ENCODE measurements at places on chromosomes 11 and 22. TPM values are rescaled to one million over a fixed set of nuclear protein-coding genes. Genes with fewer than 3 reads are reported as not detected.
A peak's percentile ranks its signal among the peaks of the same experiment; 100 is the strongest.

- no peaks in the 10 kb centered on the region for H3K4me1 ChIP-seq
- DNase-seq: no peak
- H3K36me3 ChIP-seq: no peaks in the 10 kb centered on the region
- no peak overlapping the region for H3K27ac ChIP-seq
- H3K27me3 ChIP-seq: peaks cover 9% of the 10 kb centered on the region
Observed at GRCh38 chr11:125272821-125273220, 108.3 kb downstream of the PKNOX2 start.

GRCh38 chr11:119919656-119920055, 190.7 kb upstream of the NECTIN1 start:
- no peak overlapping the region for H3K4me3 ChIP-seq
- H3K4me1 ChIP-seq: no peaks in the 10 kb centered on the region
- DNase-seq: no peak
- H3K27me3 ChIP-seq: peaks cover 11% of the 10 kb centered on the region

- no peak overlapping the region for H3K4me3 ChIP-seq
- H3K36me3 ChIP-seq: no peaks in the 10 kb centered on the region
- H3K4me1 ChIP-seq: peaks cover 3% of the 10 kb centered on the region
- no peak for DNase-seq
- no peak overlapping the region for H3K27ac ChIP-seq
- H3K27me3 ChIP-seq: peaks cover 27% of the 10 kb centered on the region
Observed at GRCh38 chr11:10688401-10688800, 5.2 kb downstream of the IRAG1 start.

GRCh38 chr22:25388415-25388814, 169.0 kb downstream of the CRYBB2 start:
- no peaks in the 10 kb centered on the region for H3K27me3 ChIP-seq
- H3K4me3 ChIP-seq: peak overlapping the region; percentile 54
- no peaks in the 10 kb centered on the region for H3K36me3 ChIP-seq
- peak overlapping the region; percentile 11 for H3K27ac ChIP-seq

MAPK8IP2 gene
- total RNA-seq: 0.28 TPM

FREY1 gene
- 3.9 TPM for total RNA-seq

ZP1 gene
- total RNA-seq: 0.60 TPM
